NCI-H2081 treated with DMSO at 0.1 percent for 48 hours (cell line): ENCODE measurements at places on chromosomes 1 and 21.

GRCh38 chr1:23790696-23791515 lies at the start of gene LYPLA2:
TSS of gene LYPLA2 (plus strand) at chr1:23791145. CDS start at chr1:23792683, 1,538 bp downstream.
- peak; percentile 60 for DNase-seq

- DNase-seq, result peak; percentile 80
These were observed 3.9 kb upstream of the PGLYRP4 start for GRCh38 chr1:153352523-153352922.

GRCh38 chr1:156838972-156839371 lies 19.9 kb downstream of the INSRR start:
- no peak for DNase-seq

- no peak for DNase-seq
These were observed 135.5 kb downstream of the HIVEP3 start for GRCh38 chr1:41783189-41783639.

DNA sequence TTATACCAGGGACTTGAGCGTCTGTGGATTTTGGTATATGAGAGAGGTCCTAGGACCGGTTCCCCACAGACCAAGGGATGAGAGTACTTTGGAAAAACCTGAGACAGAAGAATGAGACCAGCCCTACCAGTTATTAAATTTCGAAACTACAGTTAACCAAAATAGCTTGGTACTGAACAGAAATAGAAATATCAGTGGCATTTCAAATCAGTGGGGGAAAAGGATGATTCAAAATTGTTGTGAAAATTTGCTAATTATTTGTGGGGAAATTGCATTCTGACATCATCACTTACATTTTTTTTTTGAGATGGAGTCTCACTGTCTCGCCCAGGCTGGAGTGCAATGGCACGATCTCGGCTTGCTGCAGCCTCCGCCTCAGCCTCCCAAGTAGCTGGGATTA lies 8.2 kb downstream of the EXOC8 start:
- no peak for DNase-seq

DNA sequence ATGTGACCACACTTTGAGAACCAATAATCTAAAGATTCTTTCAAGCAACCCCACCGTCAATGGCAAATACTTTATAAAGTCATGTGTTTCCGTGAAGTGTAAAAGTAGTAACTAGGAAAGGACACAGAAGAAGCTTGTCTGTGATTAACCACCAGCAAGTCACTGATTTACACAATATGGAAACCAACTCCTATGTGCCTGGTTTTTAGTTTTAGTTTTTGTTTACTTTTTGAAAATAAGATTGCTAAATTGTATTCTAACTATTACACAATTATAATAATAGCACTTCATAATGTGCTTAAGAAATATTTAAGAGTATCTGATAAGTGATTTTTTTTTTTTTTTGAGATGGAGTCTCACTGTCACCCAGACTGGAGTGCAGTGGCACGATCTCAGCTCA lies 13.0 kb downstream of the FMO2 start:
- no peak for DNase-seq

DNA sequence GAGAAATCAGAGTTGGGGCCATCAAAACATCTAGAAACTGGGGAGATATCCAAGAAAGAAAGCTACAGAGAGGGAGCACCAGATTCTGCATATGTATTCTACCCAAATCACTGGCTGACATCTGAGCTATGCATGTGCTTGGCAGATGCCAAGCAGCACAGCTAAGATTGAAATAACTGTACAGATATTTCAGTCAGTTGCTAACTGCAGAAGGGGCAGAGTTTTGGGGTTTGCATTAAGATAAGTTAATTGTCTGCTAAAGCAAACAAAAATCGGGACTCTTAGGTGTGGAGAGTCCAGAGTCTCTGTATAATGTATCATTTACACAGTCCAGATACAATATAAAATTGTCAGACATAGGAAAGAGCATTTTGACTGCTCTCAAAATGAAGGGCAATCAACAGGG lies 437.1 kb downstream of the PTBP2 start:
- no peak for DNase-seq

DNA sequence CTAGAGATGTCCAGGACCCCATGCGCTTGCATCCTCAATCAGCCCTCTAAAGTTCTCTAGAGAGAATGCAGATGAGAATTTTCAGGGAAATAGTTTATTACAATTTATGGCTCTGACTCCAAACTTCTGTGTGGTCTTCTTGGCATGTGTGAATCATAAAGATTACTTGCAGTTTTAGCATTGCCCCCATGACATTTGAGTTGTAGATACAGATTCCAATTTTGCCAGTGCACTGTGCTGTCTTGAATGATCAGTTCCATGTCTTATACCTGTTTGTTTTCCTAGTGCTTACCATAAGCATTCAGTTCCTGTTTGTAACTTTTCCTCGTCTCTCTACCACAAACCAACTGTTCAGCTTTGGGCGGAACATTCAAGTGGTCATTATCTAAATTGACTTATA lies 4.8 kb downstream of the KRTAP21-3 start:
- no peak for DNase-seq

DNA sequence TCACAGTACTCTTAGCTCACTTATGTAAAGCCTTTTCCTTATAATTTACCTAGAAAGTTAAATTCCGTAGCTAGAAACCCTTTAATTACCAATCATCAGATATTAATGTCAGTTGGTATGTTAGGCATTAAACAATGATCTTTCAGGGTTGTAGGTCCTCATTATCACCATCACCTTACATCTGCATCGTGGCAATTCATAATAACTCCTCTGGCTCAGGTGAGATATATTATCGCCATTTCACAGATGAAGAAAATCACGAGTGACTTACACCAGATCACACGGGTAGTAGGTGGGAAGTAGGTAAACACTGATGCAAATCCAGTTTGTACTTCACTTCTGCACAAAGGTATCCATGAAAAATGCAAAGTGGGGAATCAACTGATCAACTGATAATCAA lies 639 bp downstream of the NUP133 start:
- no peak for DNase-seq

DNA sequence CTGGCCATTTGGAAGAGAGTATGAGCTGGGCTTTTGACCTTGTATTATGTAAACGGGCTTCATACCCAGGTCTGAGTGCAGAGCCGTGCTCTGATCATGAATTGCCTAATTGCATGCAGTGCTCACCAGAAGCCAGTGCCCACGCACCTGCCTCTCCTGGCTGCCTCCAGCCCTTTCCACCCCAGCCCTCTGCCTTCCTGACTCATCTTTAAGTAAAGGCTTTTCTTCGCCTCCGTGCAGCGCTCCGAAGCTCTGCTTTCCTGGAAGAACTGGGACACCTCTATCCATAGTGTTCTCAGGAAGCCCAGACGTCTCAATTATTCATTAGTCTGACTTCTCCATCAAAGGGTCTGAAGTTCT lies 413.7 kb downstream of the PTPRU start:
- DNase-seq, result no peak

GRCh38 chr1:186983327-186983726 lies 154.6 kb downstream of the PLA2G4A start:
- no peak for DNase-seq

DNA sequence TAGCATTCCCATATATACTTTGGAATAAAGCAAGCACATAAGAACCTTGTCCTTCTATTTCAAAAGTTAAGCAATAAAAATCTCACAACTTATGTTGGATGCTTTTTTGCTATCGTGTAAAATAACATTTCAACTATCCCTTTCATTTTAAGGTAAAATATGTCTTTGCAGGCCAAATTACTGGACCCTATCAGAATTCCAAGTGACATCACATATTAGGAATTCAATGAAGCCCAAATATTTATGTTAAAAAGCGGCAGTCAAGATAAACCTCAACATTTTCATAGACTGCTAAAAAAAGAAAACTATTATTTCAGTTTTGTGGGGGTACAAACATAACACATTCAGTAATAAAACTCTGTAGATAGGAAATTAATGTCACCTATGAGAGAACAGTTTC lies 252.0 kb downstream of the KCTD3 start:
- DNase-seq, result no peak

DNA sequence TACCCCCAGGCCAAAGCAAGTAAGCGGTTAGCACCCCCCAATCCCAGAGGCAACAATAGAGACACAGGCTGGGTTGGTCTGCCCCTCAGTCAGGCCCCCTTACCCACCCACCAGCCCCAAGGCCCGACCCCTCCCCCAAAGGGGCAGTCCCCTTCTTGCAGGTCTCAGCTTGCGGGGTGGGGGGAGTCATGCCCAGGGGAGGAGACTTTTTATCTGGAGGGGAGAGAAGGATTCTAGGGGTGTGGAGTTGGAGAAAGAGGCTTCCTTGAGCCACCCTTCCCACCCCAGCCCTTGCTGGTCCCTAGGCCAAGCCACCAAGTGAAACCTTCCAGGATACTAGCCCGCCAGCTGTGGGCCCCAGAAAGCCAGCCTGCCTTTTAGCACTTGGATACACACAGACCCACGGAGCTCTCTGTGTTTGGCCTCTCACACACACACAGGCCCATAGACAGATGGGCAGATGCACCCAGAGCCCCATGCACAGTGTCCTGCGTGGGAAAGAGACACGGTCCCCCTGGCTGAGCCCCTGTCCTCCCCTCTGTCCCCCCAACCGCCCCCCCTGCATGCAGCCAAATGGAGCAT lies 7.1 kb downstream of the TMEM54 start:
- DNase-seq, result no peak

DNA sequence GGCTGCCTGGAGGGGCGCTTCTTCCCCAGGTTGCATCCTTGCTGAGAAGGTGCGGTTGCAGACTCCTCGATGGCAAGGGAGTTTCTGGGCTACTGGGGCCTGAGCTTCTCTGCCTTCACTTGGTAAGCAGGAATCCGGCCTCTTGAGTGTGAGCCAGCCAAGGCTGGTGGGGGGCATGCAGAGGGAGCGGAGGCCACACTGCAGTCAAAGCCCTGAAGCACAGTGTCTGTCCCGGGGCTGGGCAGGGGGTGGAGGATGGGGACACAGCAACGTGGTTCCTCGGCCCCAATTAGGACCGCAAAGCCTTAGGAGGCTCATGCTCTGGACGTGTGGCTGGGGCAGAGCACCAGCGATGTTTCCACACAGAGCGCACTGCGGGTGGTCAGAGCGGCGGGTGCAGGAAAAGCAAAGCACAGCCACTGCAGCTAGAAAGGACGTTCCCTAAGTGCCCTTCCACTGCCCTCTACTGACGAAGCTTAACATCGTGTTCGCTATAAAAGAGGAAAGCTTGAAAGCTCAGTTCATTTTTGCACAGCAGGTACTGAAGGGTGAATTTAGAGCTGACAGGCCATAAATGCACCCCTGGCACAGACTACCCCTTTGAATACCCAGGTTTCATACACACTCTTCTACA lies 60.7 kb upstream of the COG2 start:
- DNase-seq, result no peak

DNA sequence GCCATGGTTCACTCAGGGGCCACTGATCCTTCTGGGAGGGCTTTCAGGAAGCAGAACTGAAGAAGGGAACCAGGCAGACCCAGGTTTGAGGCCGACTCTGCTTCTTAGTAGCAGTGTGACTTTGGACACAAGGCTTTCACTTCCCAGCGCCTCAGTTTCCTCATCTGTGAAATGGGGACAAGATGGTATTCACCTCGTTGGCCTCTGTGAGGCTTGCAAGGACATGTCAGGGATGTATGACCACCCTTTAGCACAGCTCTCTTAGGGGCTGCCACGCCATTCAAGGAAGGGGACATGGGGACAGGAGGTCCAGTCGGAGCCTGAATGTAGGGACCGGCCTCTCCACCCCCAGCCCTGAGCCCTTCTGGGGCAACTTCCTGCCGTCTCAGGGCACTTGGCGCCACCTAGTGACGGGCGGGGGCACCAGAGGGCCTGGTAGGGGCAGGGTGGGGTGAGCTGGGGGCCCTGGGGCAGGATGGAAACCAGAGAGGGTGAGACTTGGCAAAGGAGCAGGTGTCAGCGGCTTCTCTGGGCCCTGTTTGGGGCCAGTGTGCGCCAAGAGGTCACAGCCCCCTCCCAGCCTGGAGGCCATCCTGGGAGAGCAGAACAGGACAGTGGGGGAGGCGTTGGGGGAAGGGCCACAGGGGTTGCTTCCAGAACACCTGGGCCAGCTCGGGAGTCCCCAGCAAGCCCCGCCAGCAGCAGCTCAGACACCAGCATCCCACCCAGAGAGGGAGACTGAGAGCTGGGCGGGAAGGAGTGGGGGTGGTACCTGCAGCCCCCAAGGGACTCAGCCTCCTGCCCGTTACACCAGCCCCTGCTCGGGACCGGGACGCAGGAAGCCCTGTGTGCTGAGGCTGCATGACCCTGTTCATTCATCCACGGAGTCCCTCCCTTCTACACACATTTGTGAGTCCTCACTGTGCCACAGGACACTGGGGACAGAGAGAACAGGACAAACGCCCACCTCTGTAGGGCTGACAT lies 102.5 kb upstream of the TARDBP start:
- no peak for DNase-seq

- peak; percentile 99 for DNase-seq
These were observed 11.9 kb upstream of the CPLANE2 start for GRCh38 chr1:16248603-16249516.

GRCh38 chr1:89754518-89754917 lies 66.3 kb upstream of the LRRC8D start:
- DNase-seq, result no peak

- DNase-seq, result no peak
These were observed 99.5 kb downstream of the DAB1 start for GRCh38 chr1:57324388-57324787.

- DNase-seq, result no peak
These were observed 394 bp upstream of the GRHL3 start for GRCh38 chr1:24318615-24319311.

DNA sequence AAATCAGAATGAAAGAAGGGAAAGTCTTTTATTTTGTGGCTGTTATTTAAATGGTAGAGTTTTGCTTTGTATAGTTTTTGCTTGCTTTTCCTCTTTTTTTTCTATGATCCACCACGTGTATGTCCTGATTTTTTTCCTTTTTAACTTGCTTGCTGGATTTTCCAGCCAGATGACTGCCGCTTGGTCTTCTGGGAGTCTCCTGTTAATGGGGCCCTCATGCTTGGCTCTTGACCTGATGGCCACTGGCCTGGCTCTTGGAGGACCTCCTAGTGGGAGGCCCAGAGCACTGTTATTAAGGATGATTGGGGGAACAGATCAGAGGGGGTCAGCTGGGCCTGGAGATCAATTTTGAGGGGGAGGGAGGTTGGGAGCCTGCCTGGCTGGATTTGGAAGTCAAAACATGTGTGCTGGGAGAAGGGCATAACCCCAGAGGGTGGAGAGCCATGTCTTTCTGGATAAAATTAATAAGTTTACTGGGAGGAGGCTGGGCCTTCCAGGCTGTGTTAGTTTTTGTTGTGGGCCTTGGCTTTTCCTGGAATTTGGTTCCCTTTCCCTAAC lies 1.2 kb downstream of the FGGY start:
- DNase-seq, result no peak

DNA sequence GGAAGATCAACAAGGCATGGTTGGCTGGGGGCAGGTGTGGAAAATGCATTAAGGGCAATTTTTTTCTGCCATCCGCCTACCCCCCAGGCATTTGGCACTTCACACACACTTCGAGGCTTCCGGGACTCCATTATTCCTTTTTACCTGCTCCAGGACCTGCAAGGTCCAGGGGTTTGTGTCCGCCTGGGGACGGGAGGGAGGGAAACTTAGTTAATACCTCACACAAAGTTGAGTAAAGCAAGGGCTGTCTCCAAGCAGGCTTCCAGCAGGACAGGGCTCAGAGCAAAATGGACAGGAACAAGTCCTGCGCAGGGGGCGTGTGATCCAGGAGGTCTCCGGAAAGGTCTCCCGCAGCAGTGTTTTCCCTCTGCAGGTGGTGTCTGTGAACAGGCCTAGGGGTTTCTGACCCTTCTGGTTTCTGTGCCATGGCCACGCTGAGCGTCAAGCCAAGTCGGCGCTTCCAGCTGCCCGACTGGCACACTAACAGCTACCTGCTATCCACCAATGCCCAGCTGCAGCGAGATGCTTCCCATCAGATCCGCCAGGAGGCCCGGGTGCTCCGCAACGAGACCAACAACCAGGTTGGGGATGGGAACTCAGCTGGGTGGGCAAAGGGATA lies 712 bp downstream of the TEKT2 start:
- peak; percentile 67 for DNase-seq

- no peak for DNase-seq
These were observed 16.2 kb downstream of the SDCCAG8 start for GRCh38 chr1:243271996-243272395.
